ENCODE measurements at places on chromosomes 12 and 14. TPM values are rescaled to one million over a fixed set of nuclear protein-coding genes. Genes with fewer than 3 reads are reported as not detected.
A peak's percentile ranks its signal among the peaks of the same experiment; 100 is the strongest.

- peak; percentile 64 for DNase-seq
These were observed 2.8 kb downstream of the RAPGEF3 start for GRCh38 chr12:47755655-47756562.

GRCh38 chr14:35320472-35320871 lies 28.3 kb downstream of the PSMA6 start:
- DNase-seq, result no peak

- DNase-seq, result peak; percentile 80
These were observed 727 bp downstream of the LDHB start for GRCh38 chr12:21656905-21657325.

- no peak for DNase-seq
These were observed 16.0 kb downstream of the OLR1 start for GRCh38 chr12:10155966-10156365.

SLC25A3 gene
- 538 TPM for polyA plus RNA-seq

ATF7 gene
- polyA plus RNA-seq, result 13.2 TPM

KRT8 gene
- 2,429 TPM for polyA plus RNA-seq

- peak; percentile 18 for DNase-seq
These were observed 34.2 kb upstream of the STRN3 start for GRCh38 chr14:31060253-31060875.

- no peak for DNase-seq
These were observed 39.0 kb upstream of the WNK1 start for GRCh38 chr12:713281-713875.

- no peak for DNase-seq
These were observed 2.2 kb downstream of the BAZ1A start for GRCh38 chr14:34872822-34873588.

GRCh38 chr12:103580026-103580425 lies 7.0 kb upstream of the STAB2 start:
- DNase-seq, result no peak

GRCh38 chr14:63893701-63894458 lies 41.1 kb downstream of the SYNE2 start:
- no peak for DNase-seq

- no peak for DNase-seq
These were observed 8.2 kb upstream of the PARP11 start for GRCh38 chr12:3881281-3881950.

- DNase-seq, result no peak
These were observed 34.5 kb upstream of the PTPRB start for GRCh38 chr12:70671698-70672097.

KRT6C gene
- polyA plus RNA-seq, result 0.03 TPM

- DNase-seq, result peak; percentile 29
These were observed 6.2 kb downstream of the TBX5 start for GRCh38 chr12:114399664-114400211.

FOXA1 gene
- polyA plus RNA-seq, result 10.9 TPM

DNA sequence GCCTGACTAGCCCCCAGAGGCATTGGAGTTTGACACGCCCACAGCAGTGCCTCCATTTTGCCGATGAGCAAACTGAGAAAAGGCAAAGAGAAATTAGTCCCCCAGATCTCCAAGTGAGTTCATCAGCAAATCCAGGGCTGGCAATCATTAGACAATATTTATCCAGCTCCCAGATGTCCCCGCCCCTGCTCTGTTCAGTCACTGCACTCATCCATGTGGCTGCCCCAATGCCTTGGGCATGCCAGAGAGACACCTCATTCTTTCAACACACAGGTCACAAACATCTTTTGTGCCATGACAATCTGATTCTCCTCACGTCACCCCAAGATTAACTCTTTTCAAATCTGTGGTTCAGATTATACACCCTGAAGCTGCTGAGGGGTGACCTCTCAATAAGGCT lies 43.5 kb downstream of the DPF3 start:
- no peak for DNase-seq

LRP10 gene
- 28.4 TPM for polyA plus RNA-seq

DNA sequence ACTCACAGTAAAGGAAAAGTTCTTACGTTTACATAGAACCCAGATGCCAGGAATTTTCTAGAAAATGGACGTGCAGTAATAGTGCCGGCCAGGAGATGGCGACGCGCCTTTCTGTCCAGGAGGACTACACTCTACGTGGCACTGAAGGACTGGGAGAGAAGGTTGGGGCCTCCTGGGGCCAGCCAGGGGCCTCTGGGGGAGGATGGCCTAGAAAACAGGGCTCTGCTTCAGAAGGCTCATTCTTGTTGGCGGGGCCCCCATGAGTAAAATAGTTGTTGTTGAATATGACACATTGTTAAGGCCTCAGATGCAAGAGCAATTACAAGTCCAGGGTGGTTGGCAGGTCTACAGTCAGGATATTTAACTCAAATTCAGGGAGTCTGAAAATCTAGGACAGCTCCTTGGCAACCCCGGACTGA lies 120.1 kb upstream of the MAX start:
- peak; percentile 81 for DNase-seq

GRCh38 chr14:29993143-29993542 lies 65.5 kb upstream of the PRKD1 start:
- peak; percentile 87 for DNase-seq

CACNA2D4 gene
- 7.5 TPM for polyA plus RNA-seq

- no peak for DNase-seq
These were observed 626.1 kb upstream of the NOVA1 start for GRCh38 chr14:27223906-27224305.

GRCh38 chr12:111103583-111103982 lies 183.2 kb upstream of the MYL2 start:
- DNase-seq, result no peak

- DNase-seq, result no peak
These were observed 42.4 kb downstream of the ERH start for GRCh38 chr14:69355607-69356281.

DNA sequence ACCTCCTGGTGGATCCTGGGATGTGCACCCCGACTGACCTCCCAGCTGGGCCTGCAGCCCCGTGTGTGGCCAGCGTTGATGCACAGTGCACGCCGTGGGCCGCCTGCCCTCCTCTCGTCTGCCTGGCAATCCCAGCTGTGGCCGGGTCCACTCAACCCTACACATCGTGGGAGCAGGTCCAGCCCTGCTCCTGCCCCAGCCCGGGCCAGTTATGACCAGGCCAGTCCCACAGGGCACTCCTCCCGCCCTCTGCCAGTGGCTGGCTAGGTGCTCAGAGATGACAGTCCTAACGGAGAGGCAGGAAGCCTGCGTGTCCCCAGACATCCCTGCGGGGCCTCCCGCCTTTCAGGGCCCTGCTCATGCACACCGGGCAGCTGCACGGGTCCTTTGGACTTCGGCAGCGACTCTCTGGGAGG lies 10.8 kb downstream of the GALNT9 start:
- no peak for DNase-seq

DNA sequence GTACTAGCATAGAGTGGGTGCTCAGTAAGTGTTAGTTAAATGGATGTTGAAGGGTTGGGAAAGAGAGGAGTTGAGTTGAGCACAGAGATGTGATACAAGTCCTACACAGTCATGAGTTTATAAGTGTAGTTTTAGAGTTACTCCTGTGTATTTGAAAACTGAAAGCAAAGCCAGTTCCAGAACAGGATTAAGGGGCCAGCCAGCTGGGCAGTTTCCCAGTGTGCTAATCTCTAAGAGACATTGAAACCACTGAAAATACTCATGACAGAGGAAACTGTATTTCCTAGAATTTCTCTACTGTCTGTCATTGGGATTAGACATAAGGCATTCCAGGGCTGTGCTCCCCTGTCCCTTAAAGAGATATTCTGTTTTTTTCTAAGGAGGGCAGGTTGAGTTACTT lies 101.0 kb downstream of the DERA start:
- no peak for DNase-seq

GRCh38 chr14:67228325-67228984 lies 12.8 kb upstream of the PALS1 start:
- DNase-seq, result no peak

DNA sequence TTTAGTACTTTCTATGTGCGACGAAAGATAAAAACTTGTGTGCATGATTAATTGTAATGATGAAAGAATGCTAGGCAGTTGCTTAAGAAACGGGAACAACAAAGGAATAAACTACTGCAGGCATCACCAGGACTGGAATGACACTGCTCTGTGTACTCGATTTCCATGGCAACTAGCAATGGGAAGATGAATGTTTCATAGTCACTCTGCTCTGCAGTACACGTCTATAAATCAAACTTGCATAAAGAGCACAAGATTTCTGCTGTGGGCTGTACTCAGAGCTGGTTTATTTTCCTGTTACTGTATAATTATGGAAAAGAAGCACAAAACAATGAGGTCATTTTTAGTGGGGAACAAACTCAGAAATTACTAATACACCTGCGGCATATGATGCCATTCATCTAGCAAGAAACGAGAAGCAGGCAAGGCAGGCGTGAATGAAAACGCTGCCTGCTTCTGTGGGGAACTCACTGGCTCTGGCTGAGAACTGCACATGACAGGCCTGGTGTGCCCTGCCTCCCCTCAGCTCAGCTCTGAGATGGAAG lies 41.8 kb downstream of the EFCAB11 start:
- DNase-seq, result peak; percentile 85

GRCh38 chr14:92607702-92608429 lies 94.3 kb downstream of the RIN3 start:
- no peak for DNase-seq

TPH2 gene
- not detected for polyA plus RNA-seq

- DNase-seq, result peak; percentile 40
These were observed 111.2 kb upstream of the SLC38A2 start for GRCh38 chr12:46483572-46484395.

MYO1H gene
- polyA plus RNA-seq, result 1.6 TPM

- no peak for DNase-seq
These were observed 39.0 kb downstream of the BAZ2A start for GRCh38 chr12:56591126-56591525.

OVCH1 gene
- not detected for polyA plus RNA-seq

GRCh38 chr12:27064397-27065342 lies 17.7 kb downstream of the C12orf71 start:
- no peak for DNase-seq

GRCh38 chr14:33454707-33455106 lies 496.2 kb downstream of the EGLN3 start:
- no peak for DNase-seq

- DNase-seq, result no peak
These were observed 19.8 kb downstream of the HVCN1 start for GRCh38 chr12:110669193-110669502.

CD4 gene
- polyA plus RNA-seq, result 7.8 TPM

DNA sequence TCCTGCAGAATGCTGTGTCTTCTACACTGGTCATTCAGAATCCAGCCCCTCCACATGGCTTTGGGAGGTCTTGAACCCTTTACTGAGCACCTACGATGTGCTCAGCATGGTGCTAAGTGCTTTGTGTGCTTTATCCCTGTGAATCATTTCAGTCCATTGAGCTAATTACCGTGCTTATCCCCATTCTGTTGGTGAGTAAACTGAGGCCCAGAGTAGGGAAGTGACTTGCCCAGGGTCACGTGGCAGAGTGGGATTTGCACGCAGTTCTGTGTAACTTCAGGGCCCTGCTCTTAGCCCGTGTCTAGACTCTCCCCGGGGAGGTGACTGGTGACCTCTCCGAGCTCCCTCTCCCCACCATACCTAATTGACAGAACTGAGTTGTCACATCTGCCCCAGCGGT lies 27.4 kb downstream of the MVK start:
- DNase-seq, result no peak

GRCh38 chr12:108561852-108562347 lies 496 bp upstream of the ISCU start:
- DNase-seq, result no peak

TEX22 gene
- polyA plus RNA-seq, result not detected

DNA sequence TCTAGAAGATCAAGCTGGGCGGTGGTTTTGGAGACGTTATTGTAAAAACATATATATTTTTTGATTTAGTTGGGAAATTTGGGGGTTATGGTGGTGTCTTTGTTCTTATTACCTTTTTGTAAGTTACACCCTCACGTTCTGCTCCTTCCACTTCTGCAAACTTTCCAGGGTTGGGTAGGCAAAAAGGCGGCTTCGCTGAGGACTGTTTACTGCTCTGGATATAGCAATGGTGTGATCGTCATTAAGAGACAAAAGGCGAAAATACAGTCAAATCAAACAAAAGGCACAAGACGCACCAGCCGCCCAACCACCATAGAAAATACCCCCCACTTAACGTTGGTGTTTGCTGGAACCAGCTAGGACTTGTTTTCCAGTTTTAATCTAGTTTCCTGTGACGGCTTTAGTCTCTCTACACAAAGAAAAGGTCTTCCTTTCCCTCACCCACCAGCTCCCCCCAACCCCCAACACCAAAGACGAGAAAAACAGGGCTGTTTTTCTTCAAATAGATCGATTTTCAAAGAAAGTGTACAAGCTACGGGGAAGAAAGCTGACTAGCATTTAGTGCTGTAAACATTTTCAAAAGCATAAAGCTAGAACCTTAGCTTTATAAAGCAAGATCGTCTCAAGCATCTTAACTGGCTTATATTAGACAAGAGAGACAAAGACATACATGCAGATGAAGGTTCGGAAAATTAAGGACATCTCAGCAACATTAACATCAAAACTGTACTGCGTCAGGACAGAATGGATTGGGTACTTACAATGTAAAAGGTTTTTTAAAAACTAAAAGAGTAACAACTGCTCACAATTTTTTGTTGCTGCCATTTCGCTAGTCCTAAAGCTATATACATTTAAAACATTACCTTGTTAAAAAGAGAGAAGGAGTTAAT lies 2.0 kb upstream of the SETD1B start:
- DNase-seq, result peak; percentile 45

DNA sequence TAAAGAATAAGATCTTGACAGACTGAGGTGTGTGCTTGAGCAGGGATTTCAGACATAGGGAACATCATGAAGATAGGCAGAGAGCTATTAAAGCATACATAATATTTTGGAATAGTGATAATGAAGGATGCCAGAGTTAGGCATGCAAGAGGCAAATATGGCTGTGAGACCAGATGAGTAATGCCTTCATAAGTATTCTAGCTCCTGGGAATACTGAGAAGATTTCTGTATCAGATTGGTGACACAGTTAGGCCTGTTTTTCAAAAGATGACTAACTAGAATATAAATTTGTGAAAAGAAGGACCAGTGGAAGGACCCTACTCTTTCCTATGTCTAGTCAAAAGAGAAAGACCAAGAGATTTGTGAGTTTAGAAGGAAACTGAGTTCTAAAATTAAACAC lies 108.8 kb downstream of the TXNDC16 start:
- no peak for DNase-seq

- DNase-seq, result peak; percentile 82
These were observed at the start of gene ABHD4 for GRCh38 chr14:22598099-22598895. Gene ABHD4, plus strand, starts transcription at chr14:22598300. Its CDS starts 7 bp downstream, at chr14:22598307.

DNA sequence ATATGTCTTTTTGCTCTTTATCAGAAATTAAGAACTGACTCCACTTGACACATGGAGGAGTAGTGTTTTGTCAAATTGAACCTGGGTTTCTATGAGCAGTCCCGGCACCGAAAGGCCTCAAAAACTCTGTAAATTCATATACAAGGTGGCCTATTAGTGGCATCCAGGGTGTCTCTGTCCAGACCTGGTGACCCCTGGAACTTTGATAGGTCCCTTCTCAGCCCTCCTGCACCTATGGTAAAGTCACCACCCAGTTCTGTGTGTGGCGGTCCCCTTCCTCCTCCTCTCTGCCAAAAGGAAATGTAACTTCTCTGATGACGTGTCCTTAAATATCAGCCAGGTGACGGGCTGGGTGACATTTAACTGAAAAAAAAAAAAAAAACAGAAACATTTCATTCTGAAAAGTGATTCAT lies 204.0 kb upstream of the FOXN3 start:
- no peak for DNase-seq

LRRC43 gene
- not detected for polyA plus RNA-seq

Measured in small intestine (tissue), 16 donors.